Bronchial epithelial cell (primary cell): ENCODE measurements at places on chromosomes 16 and 17. TPM values are rescaled to one million over a fixed set of nuclear protein-coding genes. Genes with fewer than 3 reads are reported as not detected.

- DNase-seq, result peak; percentile 74
Measured at GRCh38 chr17:79231766-79232287, 157.2 kb downstream of the ENGASE start.

DNA sequence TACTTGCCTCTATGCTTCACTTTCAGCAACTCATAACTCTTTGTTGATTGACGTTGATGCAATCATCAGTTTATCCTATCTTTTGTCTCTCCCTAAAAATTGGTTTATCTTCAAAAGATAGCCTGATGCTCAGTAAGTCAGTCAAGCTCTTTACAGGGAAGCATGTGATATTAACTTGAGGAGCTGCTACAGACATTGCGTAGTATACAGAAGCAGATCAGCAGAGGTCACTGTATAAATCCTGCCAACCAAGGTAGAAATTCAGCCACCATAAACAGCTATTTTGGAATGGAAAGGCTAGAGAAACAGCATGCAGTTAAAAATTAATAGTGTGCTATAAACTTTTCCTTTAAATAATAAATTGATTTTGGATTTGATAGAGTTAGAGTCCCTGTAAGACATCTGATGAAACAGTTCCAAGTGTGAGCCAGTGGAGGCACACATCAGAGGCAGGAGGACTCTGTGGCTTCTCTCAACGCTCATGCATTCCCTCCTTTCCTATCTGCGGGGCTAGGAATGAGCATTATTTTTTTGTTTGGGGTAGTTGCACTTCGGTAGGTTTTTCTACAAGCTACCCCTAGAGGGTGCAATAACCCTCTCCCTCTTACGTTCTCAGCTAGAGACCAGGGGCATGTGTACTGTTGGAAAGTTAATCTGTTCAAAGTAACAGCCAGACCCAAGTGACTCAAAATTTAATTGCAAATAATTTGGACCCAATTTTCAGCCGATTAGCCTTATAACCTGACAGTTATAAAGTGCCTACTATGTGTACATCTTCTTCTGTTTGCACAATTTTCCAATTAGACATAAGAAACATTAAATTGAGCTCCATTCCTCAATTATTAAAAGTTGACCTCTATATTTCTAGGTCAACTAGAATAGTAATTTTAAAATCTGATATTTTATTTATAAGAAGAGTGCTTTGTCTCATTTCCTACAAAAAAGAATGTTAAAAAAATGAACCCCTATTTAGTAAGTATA is 647.7 kb upstream of the SOX9 start:
- peak; percentile 72 for DNase-seq

DNA sequence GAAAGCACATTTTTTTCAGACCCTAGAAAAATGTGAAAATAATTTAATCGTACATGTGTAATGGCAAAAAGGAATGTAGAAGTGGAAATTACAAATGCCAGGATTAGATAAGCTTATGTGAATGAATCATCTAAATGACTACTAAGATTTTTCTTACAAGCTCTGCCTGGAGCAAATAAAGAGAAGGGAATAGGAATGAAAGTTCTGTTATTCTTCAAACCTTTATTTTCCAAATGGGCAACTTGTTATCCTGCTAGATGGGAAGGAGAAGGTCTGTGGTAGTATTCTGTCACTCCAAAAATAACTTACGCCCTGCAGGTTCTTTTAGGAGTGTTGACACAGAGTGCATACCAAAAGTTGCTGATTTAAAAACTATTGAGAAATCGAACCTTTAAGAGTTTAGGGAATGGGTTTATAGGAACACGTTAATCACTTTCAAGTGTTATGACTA is 9.7 kb downstream of the CTCF start:
- peak; percentile 19 for DNase-seq

DNA sequence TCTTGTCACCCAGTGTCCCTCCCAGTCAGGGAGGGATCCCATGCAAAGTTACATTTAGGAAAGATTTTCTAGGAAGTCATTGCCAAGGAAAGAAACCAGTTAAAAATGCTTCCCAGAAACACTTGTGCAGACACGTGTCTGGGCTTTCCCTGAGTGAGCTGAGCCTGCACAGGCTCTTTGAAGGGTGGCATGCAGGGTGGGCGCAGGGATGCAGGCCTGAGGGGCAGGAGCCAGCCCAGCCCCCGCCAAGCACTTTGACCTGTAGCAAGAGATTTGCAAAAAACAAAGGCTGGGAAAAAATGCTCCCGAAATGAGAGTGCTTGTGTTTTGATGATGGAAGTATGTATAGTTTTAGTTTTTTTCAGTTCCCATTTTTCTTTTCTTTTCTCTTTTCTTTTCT is 52.4 kb downstream of the B9D1 start:
- DNase-seq, result no peak

GRCh38 chr16:30127993-30128392 is 5.0 kb upstream of the MAPK3 start:
- no peak for DNase-seq

STAC2 gene
- not detected in 2 replicates for total RNA-seq

HSPB9 gene
- not detected in 2 replicates for total RNA-seq

C16orf54 gene
- total RNA-seq, result not detected in 2 replicates

CCDC78 gene
- total RNA-seq, result 0.90 and 1.6 TPM in 2 replicates

ATAD5 gene
- total RNA-seq, result 0.38 and 0.53 TPM in 2 replicates

CTRB2 gene
- total RNA-seq, result not detected in 2 replicates

BFAR gene
- total RNA-seq, result 32.5 and 50.5 TPM in 2 replicates

ZPBP2 gene
- total RNA-seq, result not detected in 2 replicates

CTDNEP1 gene
- total RNA-seq, result 17.6 and 25.3 TPM in 2 replicates
